ENCODE measurements at places on chromosomes 1 and 21.
A peak's percentile ranks its signal among the peaks of the same experiment; 100 is the strongest.

DNA sequence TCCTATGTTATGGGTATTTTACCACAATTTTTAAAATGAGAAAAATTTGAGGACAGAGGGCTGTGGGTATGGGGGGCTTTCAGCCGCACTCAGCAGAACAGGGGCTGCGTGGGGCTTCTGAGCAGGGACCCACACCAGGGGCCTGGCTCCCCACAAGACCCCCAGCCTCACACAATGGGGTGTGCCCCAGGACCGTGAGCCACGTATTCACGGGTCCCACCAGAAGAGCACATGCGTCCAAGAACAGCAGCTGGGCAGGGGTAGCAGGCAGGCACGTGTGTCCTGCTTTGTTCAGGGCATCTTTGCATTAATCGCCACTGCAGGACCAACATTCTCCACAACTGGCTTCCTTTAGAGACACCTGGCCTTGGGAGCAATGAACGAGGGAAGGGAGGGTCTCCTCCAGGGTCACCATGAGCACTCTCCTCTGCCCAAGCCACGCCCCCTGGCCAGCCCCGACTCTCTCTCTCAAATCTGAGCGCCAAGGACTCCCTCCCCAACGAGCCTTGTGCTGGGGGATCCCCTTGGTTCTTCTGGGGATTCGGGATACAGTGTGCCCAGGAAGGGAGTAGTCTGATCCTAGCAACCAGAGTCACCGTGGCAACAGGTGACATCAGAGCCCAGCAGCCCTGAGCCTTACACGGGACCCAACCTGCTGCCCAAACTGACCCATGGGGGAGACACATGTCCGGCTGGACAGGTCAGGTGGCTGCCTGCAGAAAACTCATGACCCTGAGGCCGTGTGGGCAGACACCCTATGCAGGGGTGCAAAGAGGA lies 7.4 kb upstream of the ARF1 start:
- DNase-seq, result no peak

- peak; percentile 20 for DNase-seq
Observed at GRCh38 chr1:167121375-167122120, 27.7 kb downstream of the STYXL2 start.

DNA sequence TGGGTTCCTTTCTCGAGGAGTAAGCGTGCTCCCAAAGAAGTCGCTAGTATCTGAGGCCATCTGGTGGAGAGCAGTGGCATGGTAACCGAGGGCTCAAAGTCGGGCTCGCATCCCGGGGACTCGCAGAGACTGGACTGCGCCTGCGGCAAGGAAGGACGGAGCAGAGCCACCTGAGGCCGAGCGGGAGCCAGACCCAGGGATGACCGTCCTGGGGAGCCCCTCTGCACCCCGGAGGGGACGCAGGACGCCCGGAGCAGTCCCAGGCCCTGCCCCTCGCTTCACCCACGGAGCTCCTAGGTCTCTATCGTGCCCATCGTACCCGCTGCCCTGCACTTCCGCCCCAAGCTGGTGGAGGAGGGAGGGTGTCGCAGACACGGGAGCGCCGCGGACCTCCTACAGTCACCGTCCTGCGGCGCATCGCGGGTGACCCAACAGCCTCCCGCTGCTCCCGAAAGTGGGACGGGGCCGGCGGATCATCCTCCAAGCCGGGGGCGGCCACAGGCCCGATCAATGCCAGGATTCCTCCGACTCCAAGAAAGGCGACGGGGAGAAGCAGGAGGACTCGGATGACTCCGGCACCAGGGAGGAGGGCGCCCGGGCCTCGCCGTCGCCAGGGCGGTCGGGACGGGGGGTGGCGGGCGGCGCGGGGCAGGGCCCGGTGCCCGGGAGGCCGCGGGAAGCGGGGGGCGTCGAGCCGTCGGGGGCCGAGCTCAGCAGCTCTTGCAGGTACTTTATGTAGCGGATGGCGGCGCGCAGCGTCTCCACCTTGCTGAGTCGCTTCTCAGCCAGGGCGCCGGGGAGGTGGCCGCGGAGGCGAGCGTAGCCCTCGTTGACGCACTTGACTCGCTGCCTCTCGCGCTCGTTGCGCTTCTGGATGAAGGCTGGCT lies 2.3 kb upstream of the CACNA1S start:
- peak; percentile 78 for DNase-seq

- DNase-seq, result no peak
Observed at GRCh38 chr21:45456584-45457160, 51.7 kb downstream of the COL18A1 start.

GRCh38 chr1:232452117-232452516 lies 177.8 kb downstream of the SIPA1L2 start:
- no peak for DNase-seq

DNA sequence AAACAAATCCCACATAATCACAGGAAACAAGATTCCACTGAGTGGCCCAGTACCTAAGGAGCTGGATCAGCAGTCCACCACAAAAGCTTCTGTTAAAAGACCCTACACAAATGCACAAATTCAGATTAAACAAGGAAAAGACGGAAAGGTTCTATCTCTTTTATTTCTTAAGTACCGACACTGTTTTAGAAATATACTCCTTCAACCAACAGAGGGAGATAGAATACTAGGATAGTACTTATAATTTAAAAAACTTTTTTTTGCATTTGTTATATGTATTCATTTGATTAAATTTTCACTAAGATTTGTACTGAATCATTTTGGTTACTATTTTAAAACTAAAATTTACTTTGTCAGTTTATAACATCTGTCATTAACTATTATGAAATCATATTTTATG lies 12.5 kb downstream of the CDC7 start:
- peak; percentile 58 for DNase-seq

DNA sequence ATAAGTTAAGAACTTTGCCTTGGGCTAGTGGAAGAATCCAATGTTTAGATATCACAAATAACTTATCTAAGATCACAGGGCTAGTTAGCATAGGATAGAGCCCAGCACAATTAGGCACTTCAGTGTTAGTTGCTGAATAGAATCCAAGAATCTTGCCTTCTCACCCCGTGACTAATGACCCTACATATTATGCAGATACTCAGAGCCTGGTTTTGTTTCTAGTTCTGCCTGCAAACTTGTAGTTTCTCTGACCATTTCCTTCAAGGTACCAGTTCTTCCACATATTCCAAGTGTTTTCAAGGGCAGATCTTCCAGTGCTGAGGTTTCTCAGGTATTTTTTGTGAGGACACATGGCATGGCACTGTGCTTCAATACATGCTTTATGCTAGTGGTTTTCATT lies 239.3 kb downstream of the KCNK2 start:
- no peak for DNase-seq

DNA sequence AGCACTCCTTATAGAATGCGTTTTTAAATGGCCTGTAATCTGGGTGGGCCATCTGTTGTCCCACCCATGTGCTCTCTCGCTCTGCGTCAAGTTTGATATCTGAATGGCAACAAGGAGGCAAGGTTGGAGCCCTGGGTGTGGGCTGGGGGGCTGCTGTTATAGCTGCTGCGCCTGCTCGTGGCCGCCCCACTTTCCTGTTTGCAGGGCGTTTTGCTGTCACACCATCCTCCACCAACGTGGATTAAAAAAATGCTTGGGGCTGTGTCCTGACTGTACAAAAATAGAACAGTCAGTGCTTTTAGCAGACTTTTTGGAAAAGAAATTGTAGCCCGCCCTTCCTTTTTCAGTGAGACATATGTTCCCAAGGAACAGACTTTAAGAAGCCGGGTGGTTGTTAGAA lies 25.4 kb downstream of the UMODL1 start:
- DNase-seq, result no peak

GRCh38 chr1:205037539-205037938 lies 5.5 kb upstream of the CNTN2 start:
- no peak for DNase-seq

Data from fibroblast of mammary gland (primary cell).